Kidney (tissue), 22 donors: ENCODE measurements at places on chromosomes 7 and 10. TPM values are rescaled to one million over a fixed set of nuclear protein-coding genes. Genes with fewer than 3 reads are reported as not detected.

Gene CDNF
- total RNA-seq = 2.1 TPM

Gene RBM20
- total RNA-seq = 2.1 TPM

Gene WEE2
- 0.06 TPM for total RNA-seq

Gene TYSND1
- total RNA-seq = 13.8 TPM

Gene MLLT10
- 54.2 TPM for total RNA-seq

Gene METTL27
- total RNA-seq = 19.3 TPM

Gene SFTPD
- 1.7 TPM for total RNA-seq

- no peaks in the 10 kb centered on the region for H3K27me3 ChIP-seq
- H3K4me3 ChIP-seq = no peak within 1 kb of the TSS
- H3K4me1 ChIP-seq = no peaks in the 10 kb centered on the region
Observed at GRCh38 chr10:122560279-122560804, at the start of gene DMBT1. DMBT1 (plus strand) TSS chr10:122560754; CDS start chr10:122560771, 17 bp downstream.

DNA sequence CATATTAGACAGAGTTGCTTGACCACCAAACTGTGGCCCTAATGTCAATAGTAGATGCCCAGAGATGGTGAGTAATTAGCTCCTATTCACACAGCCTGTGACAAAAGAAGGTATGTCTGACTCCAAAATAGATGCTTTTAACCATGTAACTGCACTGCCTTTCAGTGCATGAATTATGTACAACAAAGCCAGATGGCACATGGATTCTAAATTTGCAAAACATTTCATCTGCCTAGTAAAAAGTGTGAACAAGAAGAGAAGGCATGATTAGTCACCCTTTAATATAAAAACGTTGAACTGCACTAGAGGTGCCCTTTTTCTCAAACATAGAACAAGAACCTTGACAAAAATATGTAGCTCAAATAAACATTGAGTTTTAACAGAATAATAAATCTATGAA lies 35.5 kb upstream of the PTPRZ1 start:
- DNase-seq = no peak
- no peaks in the 10 kb centered on the region for H3K4me1 ChIP-seq
- H3K4me3 ChIP-seq = no peak overlapping the region
- H3K27me3 ChIP-seq = no peaks in the 10 kb centered on the region
- H3K36me3 ChIP-seq = no peaks in the 10 kb centered on the region
- no peak overlapping the region for H3K27ac ChIP-seq

GRCh38 chr10:62224606-62225005 lies 44.0 kb downstream of the RTKN2 start:
- H3K4me1 ChIP-seq = no peaks in the 10 kb centered on the region
- no peak overlapping the region for H3K27ac ChIP-seq
- DNase-seq = no peak
- no peak overlapping the region for H3K4me3 ChIP-seq
- no peaks in the 10 kb centered on the region for H3K27me3 ChIP-seq
- no peaks in the 10 kb centered on the region for H3K36me3 ChIP-seq

GRCh38 chr7:115040495-115040894 lies 118.6 kb downstream of the MDFIC start:
- H3K4me1 ChIP-seq = no peaks in the 10 kb centered on the region
- no peak for DNase-seq
- no peak overlapping the region for H3K27ac ChIP-seq
- no peaks in the 10 kb centered on the region for H3K27me3 ChIP-seq
- H3K4me3 ChIP-seq = no peak overlapping the region

- H3K4me1 ChIP-seq = no peaks in the 10 kb centered on the region
- H3K4me3 ChIP-seq = no peak overlapping the region
- peak; percentile 33 for DNase-seq
- no peaks in the 10 kb centered on the region for H3K36me3 ChIP-seq
Observed at GRCh38 chr7:101133621-101134398, 6.9 kb downstream of the SERPINE1 start.

DNA sequence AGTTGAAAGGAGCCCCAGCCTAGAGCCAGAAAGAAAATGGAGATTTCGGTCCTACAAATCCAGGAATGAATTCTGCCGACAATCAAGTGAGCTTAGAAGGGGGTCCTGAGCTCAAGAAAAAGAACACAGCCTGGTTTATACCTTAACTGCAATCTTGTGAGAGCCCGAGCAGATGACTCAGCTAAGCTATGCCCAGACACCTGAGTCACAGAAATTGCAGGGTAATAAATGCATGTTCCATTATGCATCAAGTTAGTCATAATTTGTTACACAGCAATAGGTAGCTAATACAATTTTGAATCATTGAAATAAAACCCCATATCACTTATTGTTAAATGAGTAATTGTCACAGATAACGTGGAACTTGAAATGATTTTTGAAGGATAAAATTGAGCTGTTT lies 111.8 kb upstream of the FOXP2 start:
- H3K36me3 ChIP-seq = no peaks in the 10 kb centered on the region
- no peaks in the 10 kb centered on the region for H3K4me1 ChIP-seq
- DNase-seq = no peak

- H3K27ac ChIP-seq = no peak overlapping the region
- no peak for DNase-seq
- H3K36me3 ChIP-seq = no peaks in the 10 kb centered on the region
- no peak overlapping the region for H3K4me3 ChIP-seq
- H3K4me1 ChIP-seq = no peaks in the 10 kb centered on the region
Observed at GRCh38 chr10:31645786-31646185, 282.8 kb downstream of the ARHGAP12 start.

- H3K27ac ChIP-seq = no peak overlapping the region
- H3K4me1 ChIP-seq = no peaks in the 10 kb centered on the region
- DNase-seq = no peak
Observed at GRCh38 chr7:151104411-151105235, 18.3 kb downstream of the AGAP3 start.

DNA sequence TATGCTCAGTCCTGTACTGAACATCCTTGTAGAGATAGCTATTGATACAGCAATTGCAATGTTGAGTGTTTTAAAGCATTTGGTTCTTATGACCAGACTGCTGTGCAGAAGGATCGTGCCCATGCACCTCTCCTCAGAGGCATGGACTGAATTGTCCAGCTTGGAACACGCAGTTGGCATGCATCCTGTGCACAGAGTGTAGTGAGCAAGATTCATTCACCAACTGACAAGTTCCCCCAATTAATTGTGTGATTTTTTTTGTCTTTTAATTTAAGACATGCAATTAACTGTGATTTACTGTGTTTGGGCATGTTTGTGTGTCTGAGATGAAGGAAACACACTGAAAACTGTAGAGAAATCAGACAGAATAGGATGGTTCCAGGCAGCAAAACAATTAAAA lies 323.7 kb downstream of the CDK14 start:
- no peaks in the 10 kb centered on the region for H3K36me3 ChIP-seq
- H3K27ac ChIP-seq = no peak overlapping the region
- no peaks in the 10 kb centered on the region for H3K27me3 ChIP-seq
- H3K4me1 ChIP-seq = no peaks in the 10 kb centered on the region
- DNase-seq = no peak

- no peaks in the 10 kb centered on the region for H3K4me1 ChIP-seq
- no peaks in the 10 kb centered on the region for H3K27me3 ChIP-seq
- no peaks in the 10 kb centered on the region for H3K36me3 ChIP-seq
- no peak overlapping the region for H3K4me3 ChIP-seq
- DNase-seq = peak; percentile 3
Observed at GRCh38 chr7:4286351-4286750, 395.7 kb upstream of the FOXK1 start.

- H3K36me3 ChIP-seq = no peaks in the 10 kb centered on the region
- H3K27ac ChIP-seq = no peak overlapping the region
- H3K4me1 ChIP-seq = no peaks in the 10 kb centered on the region
- DNase-seq = no peak
- no peak overlapping the region for H3K4me3 ChIP-seq
Observed at GRCh38 chr7:13641714-13642113, 347.8 kb downstream of the ETV1 start.

DNA sequence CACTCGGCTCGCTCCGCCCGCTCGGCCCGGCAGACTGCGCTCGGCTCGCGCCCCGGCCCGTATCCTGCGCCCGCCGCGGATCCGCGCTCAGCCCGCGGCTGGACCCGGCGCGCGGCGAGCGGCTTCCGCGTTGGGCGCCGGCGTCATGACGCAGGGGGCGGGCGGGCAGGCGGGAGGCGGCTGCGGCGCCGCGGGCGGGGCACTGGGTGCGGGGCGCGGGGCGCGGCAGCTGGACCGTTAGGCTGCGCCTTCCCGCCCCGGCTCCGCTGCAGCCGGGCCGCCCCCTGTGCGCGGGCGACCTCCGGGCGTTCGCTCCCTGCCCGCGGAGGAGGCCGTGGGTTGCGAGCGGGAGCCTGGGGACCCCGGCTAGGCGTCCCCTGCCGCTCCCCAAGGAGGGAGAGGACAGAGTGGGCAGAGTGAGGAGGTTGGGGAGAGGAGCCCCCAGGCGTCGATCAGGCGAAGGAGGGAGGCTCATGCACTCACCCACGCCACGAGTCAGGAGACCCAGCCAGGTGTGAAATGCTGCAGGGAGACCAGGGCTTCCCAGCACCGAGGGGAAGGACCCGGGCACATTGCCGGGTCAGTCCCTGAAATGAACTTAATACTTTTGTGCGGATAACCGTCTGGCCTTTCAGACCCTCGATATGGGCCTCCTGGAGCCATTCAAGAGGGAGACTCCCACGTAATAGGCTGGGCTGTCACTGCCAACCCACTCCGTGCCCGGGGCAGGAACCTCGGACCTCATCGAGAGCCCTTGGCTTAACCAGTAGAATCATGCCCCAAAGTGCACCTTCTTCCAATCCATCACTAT lies at the start of gene PIP4K2A:
TSS of gene PIP4K2A (minus strand) at position 100 of the 811 bp plus-strand sequence. CDS start 252 bp downstream, outside the sequence.
- no peaks in the 10 kb centered on the region for H3K27me3 ChIP-seq
- H3K36me3 ChIP-seq = no peaks in the 10 kb centered on the region

- H3K27ac ChIP-seq = no peak overlapping the region
- no peak for DNase-seq
- H3K4me1 ChIP-seq = no peaks in the 10 kb centered on the region
Observed at GRCh38 chr10:18162021-18162627, 21.9 kb downstream of the CACNB2 start.

DNA sequence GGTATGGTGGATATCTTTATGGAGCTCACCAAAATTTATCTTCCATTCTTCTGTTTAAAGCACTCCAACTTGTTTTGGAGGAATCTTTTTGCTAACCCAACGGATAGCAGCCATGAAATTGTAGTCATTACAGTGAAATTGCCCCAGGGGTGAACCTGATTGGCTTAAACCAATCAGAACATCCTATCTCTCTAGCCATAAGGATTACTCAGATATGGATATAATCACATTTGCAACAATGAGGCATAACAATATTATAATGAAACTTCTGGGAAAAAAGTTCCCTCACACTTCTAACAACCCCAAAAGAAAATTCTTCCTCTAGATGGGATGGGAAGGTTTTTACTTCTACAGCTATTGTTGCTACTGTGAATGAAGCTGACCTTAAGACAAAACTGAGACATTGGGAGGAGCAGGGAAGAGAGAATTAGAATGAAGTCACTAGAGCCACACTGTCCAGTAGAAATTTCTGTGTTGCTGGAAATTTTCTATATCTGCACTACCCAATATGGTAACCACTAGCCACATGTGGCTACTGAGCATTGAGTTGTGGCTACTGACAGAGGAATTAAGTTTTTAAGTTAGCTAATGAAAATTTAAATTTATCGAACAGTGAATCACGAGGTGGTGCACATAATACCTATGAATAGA lies 50.4 kb upstream of the ARHGAP21 start:
- no peaks in the 10 kb centered on the region for H3K27me3 ChIP-seq
- H3K4me3 ChIP-seq = no peak overlapping the region
- H3K4me1 ChIP-seq = no peaks in the 10 kb centered on the region
- H3K36me3 ChIP-seq = no peaks in the 10 kb centered on the region
- no peak for DNase-seq
- H3K27ac ChIP-seq = no peak overlapping the region

GRCh38 chr7:96441436-96442084 lies 119.7 kb upstream of the SLC25A13 start:
- no peak for DNase-seq
- H3K27ac ChIP-seq = no peak overlapping the region
- H3K4me1 ChIP-seq = no peaks in the 10 kb centered on the region
- no peaks in the 10 kb centered on the region for H3K36me3 ChIP-seq

GRCh38 chr10:3636356-3637181 lies 148.4 kb downstream of the KLF6 start:
- H3K27ac ChIP-seq = no peak overlapping the region
- DNase-seq = no peak
- no peaks in the 10 kb centered on the region for H3K4me1 ChIP-seq

DNA sequence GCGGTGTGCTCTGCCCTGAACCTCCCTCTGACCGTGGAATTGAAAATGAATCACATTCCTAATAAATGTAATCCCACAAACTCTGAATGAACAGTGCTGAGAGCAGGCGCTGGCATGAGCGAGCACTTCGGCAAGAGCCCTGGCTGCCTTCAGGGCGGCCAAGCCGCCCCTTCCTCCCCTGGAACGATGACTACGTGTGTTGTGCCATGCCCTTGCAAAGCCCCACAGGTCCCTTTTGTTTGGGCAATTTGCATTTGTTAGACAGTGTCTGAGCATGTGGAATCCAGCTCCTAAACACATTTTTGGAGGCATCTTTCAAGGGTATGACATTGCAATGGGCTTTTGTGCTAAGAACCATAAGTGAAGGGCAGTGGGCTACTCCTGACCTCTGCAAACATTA lies 95.6 kb upstream of the MKI67 start:
- H3K27ac ChIP-seq = no peak overlapping the region
- DNase-seq = no peak
- H3K27me3 ChIP-seq = no peaks in the 10 kb centered on the region

DNA sequence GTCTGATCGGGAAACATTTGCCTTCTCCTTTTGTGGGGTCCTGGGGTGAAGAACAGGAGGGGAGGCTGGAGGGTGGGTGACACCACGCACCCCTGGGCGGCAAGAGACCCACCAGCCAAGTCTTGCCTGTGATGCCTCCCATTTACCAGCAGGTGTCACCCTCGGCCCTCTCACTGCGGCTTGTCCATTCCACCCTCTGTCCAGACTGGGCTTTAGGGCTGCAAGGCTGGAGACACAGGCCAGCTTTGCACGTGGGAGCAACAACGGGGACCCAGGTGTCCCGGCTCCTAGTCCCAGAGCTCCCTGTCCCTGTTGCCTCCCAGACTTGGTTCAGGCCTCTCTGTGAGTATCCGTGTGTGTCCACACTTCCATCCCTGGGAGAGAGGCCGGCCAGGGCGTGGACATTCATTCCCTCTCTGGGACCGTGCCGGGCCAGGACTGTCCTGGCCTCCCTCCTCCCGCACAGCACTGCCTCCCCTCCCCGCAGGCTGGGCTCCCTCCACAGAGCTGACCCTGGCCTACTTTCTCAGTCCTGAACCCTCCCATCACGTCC lies 36.2 kb upstream of the GTF2IRD1 start:
- DNase-seq = peak; percentile 87
- H3K4me3 ChIP-seq = no peak overlapping the region
- H3K27ac ChIP-seq = no peak overlapping the region
- H3K36me3 ChIP-seq = no peaks in the 10 kb centered on the region
- no peaks in the 10 kb centered on the region for H3K27me3 ChIP-seq

DNA sequence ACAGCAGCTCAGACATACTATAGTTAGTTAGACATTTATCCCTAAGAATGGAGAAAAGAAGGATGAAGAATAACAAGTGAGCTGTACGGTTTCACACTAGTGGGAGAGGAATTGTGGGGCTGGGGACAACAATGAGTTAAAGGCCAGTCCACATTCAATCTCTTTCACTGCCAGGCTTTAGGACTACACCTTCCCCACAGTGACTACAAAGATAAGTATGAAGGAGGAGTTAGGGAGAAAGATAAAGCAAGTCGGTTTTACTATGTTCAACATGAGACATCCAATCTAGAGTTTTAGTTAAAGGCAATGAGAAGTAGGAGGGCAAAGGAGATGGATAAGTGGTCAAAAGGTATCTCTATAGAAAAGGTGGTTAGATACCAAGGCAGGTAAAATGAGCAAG lies 16.3 kb downstream of the ARHGAP12 start:
- H3K27me3 ChIP-seq = no peaks in the 10 kb centered on the region
- no peak for DNase-seq
- H3K4me1 ChIP-seq = no peaks in the 10 kb centered on the region
- H3K36me3 ChIP-seq = no peaks in the 10 kb centered on the region
